ENCODE measurements at places on chromosomes 13 and 19.

DNA sequence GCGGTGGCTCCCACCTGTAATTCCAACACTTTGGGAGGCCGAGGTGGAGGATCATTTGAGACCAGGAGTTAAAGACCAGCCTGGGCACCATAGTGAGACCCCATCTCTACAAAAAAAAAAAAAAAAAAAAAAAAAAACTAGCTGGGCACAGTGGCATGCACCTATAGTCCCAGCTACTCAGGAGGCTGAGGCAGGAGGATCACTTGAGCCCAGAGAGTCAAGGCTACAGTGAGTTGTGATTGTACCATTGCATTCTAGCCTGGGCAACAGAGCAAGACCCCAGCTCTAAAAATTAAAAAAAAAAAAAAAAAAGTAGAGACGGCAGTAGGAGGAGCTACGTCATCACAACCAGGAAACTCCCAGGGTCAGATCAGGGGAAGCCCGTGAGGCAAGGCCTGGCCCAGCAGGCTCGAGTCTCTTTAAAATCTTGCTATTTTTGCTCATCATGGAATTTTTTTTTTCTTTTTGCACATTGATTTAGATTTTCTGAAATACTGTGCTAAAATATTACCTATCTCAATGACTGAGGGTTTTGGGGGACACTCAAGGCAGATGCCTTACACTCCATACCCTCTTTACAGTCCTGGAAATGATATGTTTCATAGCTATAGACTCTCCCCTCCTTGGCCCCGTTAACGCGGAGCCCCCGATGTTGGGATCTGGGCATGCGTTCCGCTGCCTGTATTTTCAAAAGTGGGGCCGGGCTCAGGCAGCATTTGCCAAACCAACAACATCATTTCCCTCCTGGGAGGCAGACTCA, 44.4 kb upstream of the USE1 start:
- DNase-seq = peak; percentile 16

GRCh38 chr13:105159841-105160240, 1375.6 kb downstream of the EFNB2 start:
- DNase-seq = no peak

GRCh38 chr13:36430247-36431203, 1.8 kb upstream of the CCNA1 start:
- DNase-seq = no peak

DNA sequence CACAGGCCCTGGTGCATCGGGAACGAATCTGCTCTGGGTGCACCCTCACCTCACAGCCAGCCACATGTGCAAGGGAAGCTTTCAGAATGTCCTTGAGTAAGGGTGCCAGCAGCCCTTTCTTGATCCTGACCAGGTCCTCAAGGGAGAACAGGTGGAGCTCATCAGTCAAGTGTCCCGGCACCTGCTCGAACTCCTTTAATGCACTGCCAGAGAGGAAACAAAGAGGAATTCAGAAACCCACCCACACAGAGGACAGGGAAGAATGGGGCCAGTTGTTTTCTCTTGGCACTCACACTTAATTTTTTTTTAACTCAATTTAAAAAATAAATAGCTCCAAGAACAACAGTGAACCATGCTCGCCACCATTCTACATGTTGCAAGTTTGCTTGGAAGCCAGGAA, 41.7 kb downstream of the RUBCNL start:
- DNase-seq = no peak

GRCh38 chr19:13134626-13135025, 15.5 kb downstream of the STX10 start:
- DNase-seq = no peak

GRCh38 chr13:94343243-94343585, 136.3 kb downstream of the DCT start:
- DNase-seq = no peak

DNA sequence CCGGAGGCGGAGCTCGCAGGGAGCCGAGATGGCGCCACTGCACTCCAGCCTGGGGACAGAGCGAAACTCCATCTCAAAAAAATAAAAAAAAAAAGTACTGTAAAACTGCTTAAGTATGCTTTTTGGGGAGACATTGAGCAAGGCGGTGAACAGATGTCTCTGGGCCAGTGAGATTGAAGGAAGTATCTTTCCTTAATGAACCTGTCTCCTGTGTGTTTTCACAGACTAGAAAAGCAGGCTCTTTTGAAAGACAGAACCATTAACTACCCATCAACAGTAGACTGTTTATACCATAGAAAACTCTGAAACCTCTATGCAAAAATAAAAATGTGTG, 1.5 kb upstream of the ECH1 start:
- DNase-seq = no peak

DNA sequence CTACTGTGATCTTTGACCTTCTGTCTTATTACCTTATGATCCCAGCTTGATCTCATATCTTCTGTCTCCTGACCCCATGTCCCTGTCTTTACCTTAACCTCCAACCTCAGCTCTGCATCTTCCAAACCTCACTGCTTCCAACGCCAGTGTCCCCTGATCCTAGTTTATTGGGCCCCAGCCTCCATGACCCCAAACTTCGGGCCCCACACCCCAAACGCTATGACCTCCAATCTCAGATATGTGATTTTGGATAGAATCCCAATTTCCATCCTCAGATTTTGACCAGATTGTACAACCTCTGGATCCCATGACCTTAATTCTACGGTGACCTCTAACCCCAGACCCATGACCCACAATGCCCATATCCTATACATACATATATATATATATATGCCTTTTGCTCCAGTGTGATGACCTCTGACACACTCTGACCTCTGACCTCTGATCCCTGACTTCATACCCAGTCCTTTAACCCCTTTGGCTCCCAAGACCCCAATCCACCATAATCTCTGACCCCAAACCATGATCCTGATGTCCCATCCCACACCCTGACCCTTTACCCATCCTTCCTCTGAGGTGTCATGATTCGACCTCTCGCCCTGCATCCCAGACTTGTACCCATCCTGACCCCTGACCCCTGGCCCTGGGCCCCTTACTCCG, 3.5 kb downstream of the KLK12 start:
- no peak for DNase-seq

GRCh38 chr13:111202745-111203144, 87.6 kb downstream of the ARHGEF7 start:
- peak; percentile 63 for DNase-seq

DNA sequence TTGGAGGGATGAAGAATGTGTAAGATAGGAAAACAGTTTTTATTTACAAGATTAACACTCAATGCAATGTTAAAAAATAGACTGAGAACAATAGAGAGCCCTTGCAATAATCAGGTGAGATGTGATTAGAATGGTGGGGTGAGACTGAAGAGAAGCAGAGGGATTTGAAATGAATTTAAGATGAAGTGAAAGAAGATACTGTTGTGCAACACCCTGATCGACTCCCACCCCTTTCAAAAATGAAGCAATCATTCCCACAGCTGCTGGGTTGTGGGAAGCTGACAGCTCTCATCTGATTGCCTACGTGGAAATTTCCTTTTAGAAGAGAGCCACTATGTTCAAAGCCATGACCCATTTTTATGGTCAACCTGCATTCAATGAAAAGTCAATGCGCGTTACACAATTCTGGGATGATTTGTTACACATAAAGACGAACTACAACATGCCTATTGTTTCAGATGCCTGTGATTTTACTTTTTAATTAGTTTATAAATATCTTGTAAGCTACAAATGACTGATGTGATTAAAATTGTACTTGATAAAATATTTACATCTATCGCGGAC, 1374.8 kb downstream of the PCDH9 start:
- no peak for DNase-seq

GRCh38 chr13:28451482-28452217, 43.3 kb downstream of the FLT1 start:
- DNase-seq = no peak

DNA sequence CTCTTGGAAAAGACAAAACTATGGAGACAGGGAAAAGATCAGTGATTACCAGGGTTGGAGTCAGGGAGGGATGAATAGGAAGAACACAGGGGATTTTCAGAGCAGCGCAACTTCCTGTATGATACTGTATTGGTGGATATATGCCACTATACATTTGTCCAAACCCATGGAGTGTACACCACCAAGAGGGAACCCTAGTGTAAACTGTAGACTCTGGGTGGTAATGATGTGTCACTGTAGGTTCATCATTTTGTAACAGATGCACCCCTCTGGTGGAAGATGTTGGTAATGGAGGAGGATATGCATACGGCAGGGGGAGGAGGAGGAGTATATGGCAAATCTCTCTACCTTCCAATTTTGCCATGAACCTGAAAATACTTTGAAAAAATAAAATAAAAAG, 68.1 kb downstream of the UFM1 start:
- peak; percentile 13 for DNase-seq

GRCh38 chr13:52712385-52712784, 27.2 kb downstream of the CNMD start:
- DNase-seq = no peak

DNA sequence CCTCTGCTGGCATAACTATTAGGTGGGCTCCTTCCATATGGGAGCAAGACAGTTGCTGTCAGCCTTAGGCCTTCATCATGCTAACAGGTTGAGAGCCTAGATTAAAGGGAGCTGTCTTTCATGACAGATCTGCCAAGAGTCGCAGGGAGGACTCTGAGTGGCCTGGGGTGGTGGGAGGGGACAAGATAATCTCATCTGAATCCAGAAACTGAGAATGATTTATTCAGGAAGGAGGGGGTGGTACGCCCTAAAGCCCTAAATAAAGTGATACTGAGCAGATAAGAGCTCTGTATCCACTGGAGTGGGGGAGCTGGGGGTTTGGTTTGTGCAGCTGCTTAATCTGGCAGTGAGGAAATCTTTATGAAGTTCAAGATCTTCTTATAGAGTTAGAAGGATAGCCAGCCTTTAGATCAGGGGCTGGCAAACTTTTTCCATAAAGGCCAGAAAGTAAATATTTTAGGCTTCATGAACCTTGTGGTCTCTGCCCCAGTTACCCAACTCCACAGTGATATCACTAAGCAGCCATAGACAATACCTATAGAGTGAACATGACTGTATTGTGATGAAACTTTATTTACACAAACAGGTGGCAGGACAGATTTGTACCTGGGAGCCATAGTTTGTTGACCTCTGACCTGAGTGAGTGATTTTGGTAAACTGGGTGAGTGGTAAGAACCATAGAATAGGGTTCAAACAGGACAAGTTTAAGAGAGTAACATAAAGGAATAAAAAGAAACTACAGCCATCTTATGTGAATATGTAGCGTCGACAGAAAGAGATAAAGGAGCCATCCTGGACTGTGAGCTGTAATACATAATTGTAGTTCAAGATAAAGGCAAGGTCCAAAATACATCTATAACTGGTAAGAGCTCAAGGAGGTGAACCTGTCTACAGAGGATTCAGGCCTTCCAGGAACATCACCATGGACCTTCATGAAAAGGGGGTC, 9.8 kb upstream of the STK24 start:
- no peak for DNase-seq

DNA sequence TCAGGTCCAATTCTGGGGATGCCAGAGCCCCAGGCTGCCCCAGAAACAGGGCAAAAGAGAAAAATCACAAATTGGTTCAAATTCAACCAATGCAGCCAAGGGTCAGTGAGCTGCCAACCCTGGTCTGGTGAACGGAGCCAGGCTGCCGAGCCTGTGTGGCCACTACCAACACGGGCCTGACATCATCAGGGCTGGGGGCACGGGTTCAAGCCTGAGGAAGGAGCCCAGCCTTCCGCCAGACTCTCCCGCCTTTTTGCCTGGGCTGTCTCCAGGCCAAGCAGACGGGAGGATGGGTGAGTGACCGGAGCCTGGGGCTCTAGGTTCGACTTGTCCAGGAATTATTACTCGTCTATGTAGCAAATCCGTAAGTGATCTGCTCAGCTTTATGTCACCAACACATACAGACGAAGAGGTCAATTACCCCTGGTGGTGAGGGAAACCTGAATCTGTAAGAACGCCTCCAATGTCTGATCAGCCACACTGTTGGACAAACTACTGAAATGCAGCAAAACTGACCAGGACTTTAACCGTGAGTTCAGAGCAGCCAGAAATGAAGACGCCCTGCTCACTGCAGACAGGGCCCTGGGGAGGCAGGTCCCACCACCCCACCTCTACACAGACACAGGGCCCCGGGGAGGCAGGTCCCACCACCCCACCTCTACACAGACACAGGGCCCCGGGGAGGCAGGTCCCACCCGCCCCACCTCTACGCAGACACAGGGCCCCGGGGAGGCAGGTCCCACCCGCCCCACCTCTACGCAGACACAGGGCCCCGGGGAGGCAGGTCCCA, 31.8 kb downstream of the RAB20 start:
- no peak for DNase-seq

- no peak for DNase-seq
Observed at GRCh38 chr13:110538632-110539031, 22.9 kb downstream of the RAB20 start.

DNA sequence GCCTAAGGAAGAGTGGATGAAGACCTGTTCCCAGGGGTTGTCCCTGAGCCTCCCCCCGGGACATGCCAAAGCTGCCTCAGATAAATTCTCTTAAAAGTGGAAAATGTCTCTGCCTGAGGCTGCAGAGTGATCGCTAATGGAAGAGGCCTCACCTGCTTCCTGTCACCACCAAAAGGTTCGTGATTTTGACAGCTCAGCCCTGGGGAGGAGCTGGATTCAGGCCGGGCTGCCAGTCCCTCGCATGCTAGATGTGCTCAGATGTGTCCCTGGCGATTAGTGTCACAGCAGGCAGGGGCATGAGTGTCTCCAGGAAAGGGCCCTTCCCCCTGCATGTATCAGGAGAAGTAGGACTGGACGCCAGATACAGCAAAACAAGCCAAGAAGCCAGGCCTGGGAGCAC, 626.5 kb downstream of the UQCRFS1 start:
- peak; percentile 0 for DNase-seq

All from activated CD4-positive, alpha-beta T cell treated with anti-CD3 and anti-CD28 coated beads, Interleukin-10, Interleukin-2, amounts not matched to agents 100 ng/mL and 50 ng/mL, durations not matched to agents 16 hours and 8 hours (primary cell).